ENCODE measurements at places on chromosomes 2 and 18.

- no peak for DNase-seq
Measured at GRCh38 chr2:34307636-34308035, 708.5 kb upstream of the FAM98A start.

GRCh38 chr18:48090702-48091101 is 160.2 kb upstream of the SMAD2 start:
- DNase-seq, result no peak

GRCh38 chr2:85768713-85769112 is 14.9 kb downstream of the ATOH8 start:
- no peak for DNase-seq

GRCh38 chr2:156342254-156343095 is 10.0 kb upstream of the NR4A2 start:
- DNase-seq, result peak; percentile 95

Measured in AG08396 (cell line).